ENCODE measurements at places on chromosomes 7 and 10. TPM values are rescaled to one million over a fixed set of nuclear protein-coding genes. Genes with fewer than 3 reads are reported as not detected.
A peak's percentile ranks its signal among the peaks of the same experiment; 100 is the strongest.

Gene SAMD9
- 11.1 TPM for total RNA-seq

Gene NFE2L3
- 17.1 TPM for total RNA-seq

Gene STEAP1
- total RNA-seq = 8.3 TPM

GRCh38 chr10:31782701-31783100 lies 145.9 kb downstream of the ARHGAP12 start:
- H3K27ac ChIP-seq = no peak overlapping the region
- peaks cover 3% of the 10 kb centered on the region for H3K4me1 ChIP-seq
- DNase-seq = no peak
- no peaks in the 10 kb centered on the region for H3K27me3 ChIP-seq

DNA sequence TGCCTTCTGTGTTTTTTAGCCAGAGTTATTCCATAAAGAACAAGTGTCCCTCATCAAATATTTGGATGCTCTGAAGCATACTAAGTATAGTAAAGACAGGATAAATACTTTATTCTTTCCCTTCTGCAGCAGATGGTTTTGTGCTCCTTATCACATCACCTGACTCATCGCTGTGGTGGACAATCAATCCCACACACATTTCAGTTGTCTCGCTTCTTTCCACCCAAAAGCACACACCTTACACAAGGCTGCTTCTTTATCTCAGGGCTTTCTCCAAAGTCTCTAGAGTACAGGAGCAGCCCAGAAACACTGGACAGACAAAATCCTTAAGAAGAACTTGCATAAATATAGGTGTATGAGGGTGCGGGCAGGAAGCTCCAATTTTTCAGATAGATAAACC lies 43.4 kb downstream of the IGF2BP3 start:
- peaks cover 2% of the 10 kb centered on the region for H3K4me1 ChIP-seq
- no peak for DNase-seq
- no peak overlapping the region for H3K27ac ChIP-seq
- H3K36me3 ChIP-seq = no peaks in the 10 kb centered on the region
- no peaks in the 10 kb centered on the region for H3K27me3 ChIP-seq

GRCh38 chr10:126910196-126910595 lies 5.0 kb downstream of the DOCK1 start:
- H3K27me3 ChIP-seq = no peaks in the 10 kb centered on the region
- no peak for DNase-seq
- H3K4me3 ChIP-seq = no peak overlapping the region
- H3K36me3 ChIP-seq = peaks cover 25% of the 10 kb centered on the region

DNA sequence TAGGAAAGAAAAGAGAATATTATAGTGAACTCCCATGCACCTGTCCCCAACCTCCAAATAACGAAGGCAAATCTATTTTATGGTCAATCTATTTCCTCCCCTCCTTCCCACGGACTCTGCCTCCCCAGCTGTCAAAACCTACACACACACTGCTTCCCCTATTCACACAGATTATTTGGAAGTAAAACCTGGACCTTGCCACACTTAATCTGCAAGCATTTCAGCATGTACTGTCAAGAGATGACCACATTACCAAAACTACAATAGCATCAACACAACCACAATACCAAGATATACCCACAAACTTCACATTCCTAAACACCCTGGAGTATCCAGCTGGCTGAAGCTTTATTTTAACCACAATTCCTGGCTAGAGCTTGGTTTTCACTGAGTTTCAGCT lies 27.8 kb upstream of the KCNK18 start:
- DNase-seq = no peak
- H3K36me3 ChIP-seq = no peaks in the 10 kb centered on the region
- peaks cover 78% of the 10 kb centered on the region for H3K27me3 ChIP-seq
- H3K4me1 ChIP-seq = peaks cover 15% of the 10 kb centered on the region
- no peak overlapping the region for H3K4me3 ChIP-seq

DNA sequence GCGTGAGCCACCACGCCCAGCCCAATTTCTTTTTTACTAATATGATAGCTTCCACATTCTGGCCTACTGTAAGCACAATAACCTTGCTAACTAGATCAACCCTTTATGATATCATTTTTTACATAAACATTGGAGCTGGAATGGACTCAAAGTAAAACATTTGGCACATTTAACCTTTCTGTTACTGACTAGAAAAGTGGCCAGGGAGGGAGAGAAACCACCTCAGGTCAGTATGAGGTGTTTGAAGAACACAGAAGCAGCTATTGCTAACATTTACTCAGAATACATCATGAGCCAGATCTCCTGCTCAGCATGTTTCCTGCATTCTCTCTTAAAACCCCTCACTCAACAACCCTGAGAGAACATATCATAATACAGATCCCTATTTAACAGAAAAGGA lies 27.3 kb downstream of the SGMS1 start:
- no peak overlapping the region for H3K27ac ChIP-seq
- H3K4me3 ChIP-seq = no peak overlapping the region
- H3K36me3 ChIP-seq = no peaks in the 10 kb centered on the region
- peaks cover 33% of the 10 kb centered on the region for H3K4me1 ChIP-seq
- H3K27me3 ChIP-seq = no peaks in the 10 kb centered on the region

GRCh38 chr7:134737566-134738345 lies 41.7 kb upstream of the CALD1 start:
- DNase-seq = peak; percentile 79
- H3K27me3 ChIP-seq = no peaks in the 10 kb centered on the region
- peak overlapping the region; percentile 99 for H3K27ac ChIP-seq

- DNase-seq = peak; percentile 95
- H3K27ac ChIP-seq = peak overlapping the region; percentile 100
- peaks cover 51% of the 10 kb centered on the region for H3K4me1 ChIP-seq
- H3K4me3 ChIP-seq = no peak overlapping the region
Measured at GRCh38 chr7:6443372-6443941, 4.3 kb downstream of the DAGLB start.

- no peaks in the 10 kb centered on the region for H3K27me3 ChIP-seq
- no peak overlapping the region for H3K27ac ChIP-seq
- H3K4me1 ChIP-seq = no peaks in the 10 kb centered on the region
- H3K4me3 ChIP-seq = no peak overlapping the region
Measured at GRCh38 chr7:116697761-116698160, 25.8 kb downstream of the MET start.

- no peaks in the 10 kb centered on the region for H3K36me3 ChIP-seq
- DNase-seq = peak; percentile 88
- no peak overlapping the region for H3K4me3 ChIP-seq
- H3K27ac ChIP-seq = peak overlapping the region; percentile 87
- H3K4me1 ChIP-seq = peaks cover 54% of the 10 kb centered on the region
Measured at GRCh38 chr10:110758898-110759297, 112.8 kb upstream of the PDCD4 start.
